Non-pigmented ciliary epithelial cell (primary cell): ENCODE measurements at places on chromosomes 3 and 15.

GRCh38 chr15:66184936-66185790 lies 68.4 kb downstream of the MEGF11 start:
- DNase-seq = no peak

GRCh38 chr3:107969994-107970819 lies 120.6 kb downstream of the CD47 start:
- DNase-seq = no peak

DNA sequence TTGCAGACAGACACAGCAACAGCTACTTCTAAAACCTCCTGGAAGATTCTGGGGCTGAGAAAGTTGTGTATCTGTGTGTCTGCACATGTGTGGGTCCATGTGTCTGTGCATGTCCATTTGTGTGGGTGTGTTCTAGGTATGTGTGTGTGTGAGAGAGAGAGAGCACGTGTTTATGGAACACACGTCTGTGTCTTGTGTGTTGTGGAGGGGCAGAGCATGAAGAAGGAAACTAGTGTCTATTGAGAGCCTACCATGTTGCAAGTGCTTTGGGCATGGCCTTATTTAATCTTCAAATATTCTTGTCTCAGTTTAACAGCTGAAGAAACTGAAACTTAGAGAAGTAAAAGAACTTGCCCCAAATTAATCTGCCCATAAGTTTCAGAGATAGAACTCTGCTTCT lies 327.5 kb downstream of the UACA start:
- DNase-seq = no peak

DNA sequence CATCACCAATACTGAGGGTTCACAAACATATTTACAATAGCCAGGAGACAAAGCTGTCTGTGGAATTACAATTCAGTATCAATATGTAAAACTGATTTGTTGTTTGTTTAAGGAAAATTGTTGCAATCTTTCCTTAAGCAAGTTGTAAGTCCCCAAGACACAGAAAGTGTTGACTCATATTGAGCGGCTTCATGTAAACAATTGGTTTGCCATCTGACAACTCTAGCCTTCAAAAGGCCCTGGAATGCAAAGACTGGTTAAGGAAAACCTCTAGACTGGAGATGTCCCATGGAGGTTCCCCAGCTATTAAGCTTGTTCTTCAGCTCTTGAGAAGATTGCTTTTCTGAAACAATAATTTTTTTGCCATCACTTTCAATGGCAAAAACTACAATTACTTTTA lies 283.7 kb upstream of the PROK2 start:
- no peak for DNase-seq

DNA sequence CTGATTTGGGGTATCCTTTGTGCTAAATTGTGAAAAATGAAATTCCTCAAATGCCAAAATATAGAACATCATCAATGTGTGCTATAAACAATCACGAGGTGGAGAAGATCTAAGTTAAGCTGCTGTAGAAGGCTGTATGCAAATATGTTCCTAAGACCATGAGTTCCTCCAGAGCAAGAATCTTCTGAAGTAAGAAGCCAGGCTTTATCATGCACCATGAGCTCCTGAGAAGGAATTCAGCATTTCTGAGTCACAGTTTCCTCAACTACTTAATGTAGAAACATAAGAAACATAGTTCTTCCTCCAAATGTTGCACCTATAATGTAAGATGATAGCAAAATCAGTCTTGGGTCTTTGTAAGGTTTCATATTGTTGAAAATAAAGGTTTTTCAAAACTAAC lies 241.7 kb upstream of the MDFIC2 start:
- DNase-seq = peak; percentile 60

GRCh38 chr3:136291302-136291701 lies 41.2 kb downstream of the PCCB start:
- DNase-seq = no peak
